ENCODE measurements at places on chromosomes 5 and 9.
A peak's percentile ranks its signal among the peaks of the same experiment; 100 is the strongest.

GRCh38 chr9:92680166-92681119, 10.5 kb upstream of the IPPK start:
- no peak for DNase-seq

GRCh38 chr5:12177225-12177624, 273.0 kb upstream of the CTNND2 start:
- DNase-seq: no peak

DNA sequence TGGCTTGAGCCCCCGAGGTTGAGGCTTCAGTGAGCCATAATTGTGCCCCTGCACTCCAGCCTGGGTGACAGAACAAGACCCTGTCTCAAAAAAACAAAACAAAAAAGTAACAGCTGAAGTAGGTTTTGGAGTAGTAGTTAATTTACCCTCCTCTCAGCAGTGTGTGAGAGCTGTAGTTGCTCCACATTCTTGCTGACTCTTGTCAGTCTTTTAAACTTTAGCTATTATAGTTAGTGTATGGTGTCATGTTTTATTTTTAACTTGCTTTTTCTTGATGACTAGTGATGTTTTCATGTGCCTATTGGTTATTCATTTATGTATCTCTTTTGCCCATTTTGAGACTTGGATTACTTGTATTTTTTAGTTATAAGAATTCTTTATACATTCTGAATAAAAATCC, 52.9 kb upstream of the DHFR start:
- DNase-seq: no peak

GRCh38 chr9:113955076-113955752, 79.1 kb downstream of the ZNF618 start:
- DNase-seq: peak; percentile 23

DNA sequence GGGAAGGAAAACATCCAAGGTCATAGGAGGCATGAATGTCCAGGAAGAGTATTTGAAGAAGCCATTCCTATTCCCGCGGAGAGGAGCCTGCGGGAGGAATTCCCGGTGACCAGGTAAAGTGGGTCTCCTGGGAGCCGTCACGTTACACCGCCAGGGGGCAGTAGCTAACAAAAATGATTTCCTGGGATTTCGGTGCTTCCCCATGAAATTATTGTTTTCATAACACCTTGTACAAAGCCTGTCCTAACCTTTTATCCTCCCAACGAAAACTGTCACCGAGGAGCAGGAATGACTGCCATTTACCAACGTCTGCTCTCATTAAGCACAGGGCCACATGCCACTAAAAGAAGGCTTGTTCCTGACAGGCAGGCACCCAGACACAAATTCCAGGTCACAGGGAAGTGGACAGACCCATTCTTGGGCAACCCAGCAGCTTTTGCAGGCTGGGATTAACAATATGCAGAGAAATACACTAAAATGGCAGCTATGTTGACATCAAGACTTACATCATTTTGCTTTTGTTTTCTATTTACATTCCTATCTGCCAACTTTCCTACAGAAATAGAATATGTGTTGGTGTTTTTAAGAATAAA, 41.2 kb upstream of the CTSL start:
- DNase-seq: peak; percentile 21

GRCh38 chr5:171783051-171783450, 2.6 kb upstream of the SMIM23 start:
- DNase-seq: no peak

GRCh38 chr9:19931098-19931890, 142.5 kb upstream of the SLC24A2 start:
- DNase-seq: peak; percentile 9
